ENCODE measurements at places on chromosomes 1 and 21.
A peak's percentile ranks its signal among the peaks of the same experiment; 100 is the strongest.

DNA sequence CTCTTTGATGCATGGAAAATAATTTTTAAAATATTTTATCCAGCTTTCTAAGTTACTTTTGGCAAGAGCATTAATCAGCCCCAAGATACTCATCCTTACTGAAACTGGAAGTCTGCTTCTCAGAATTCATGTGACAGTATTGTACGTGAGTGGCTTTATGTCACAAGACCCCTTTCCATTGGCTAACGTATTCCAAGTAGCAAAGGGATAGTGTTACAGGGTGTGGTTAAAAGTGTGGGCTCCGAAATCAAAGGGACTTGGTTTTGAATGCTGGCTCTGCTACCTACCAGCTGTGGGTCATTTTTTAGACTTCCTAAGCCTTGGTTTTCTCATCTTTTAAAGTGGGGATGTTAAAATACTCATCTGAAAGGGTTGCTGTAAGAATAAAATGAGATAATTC lies 91.7 kb downstream of the RHOU start:
- DNase-seq = no peak

DNA sequence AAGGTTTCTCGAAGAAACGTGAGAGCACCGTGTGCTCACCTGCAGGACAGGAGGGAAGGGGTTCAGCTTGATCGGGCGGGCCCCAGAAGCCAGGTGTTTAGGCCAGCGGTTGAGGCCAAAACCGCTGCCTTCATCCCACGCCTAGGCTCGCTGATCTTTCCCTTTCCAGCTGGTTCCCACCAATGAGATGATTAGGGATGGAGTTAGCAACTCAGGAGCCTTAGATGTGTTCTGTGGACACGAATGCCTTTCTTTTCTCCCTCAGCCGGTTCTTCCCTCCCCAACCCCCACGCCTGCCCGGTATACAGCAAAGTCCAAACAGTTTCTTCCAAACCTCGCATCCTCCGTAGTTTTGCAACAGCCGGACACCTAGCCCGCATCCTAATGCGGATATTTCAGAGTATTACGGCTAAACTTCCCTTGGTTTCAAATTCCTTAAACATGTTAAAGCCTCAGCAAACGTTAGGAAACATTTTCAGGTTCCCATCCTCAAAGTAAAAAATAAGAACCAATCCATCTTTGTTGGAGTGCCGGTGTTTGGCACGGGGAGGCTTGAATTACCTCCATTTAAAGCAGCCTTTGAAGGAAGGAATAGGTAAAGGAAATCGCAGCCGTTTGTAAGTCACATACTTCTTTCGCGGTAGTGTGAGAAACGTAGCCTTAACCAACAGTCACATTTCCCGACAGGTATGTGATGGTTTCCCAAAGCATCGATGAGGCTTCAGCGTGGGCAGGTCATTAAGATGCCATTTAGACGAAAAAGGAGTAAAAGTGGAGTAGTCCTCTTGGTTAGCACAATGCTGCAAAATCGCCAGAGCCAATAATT lies 1.1 kb downstream of the LRRC8C start:
- peak; percentile 37 for DNase-seq

DNA sequence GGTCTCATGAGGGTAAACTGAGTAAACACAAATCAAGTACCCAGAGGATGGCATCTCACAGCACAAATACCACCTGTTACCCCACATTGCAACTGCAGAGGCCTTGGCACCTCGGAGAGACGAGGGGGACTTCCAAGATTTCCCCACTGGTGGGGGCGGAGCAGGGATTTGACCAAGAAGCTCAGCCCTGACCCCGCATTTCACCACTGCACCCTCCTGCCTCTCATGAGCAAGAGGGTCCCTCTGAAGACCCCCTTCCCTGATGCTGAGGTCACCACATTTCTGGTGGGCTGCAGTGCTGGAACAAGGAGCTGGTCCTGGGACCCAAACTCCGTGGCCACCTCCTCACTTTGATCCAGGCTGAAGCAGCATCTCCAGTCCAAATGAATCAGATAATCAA lies 342.4 kb downstream of the NPHP4 start:
- no peak for DNase-seq

DNA sequence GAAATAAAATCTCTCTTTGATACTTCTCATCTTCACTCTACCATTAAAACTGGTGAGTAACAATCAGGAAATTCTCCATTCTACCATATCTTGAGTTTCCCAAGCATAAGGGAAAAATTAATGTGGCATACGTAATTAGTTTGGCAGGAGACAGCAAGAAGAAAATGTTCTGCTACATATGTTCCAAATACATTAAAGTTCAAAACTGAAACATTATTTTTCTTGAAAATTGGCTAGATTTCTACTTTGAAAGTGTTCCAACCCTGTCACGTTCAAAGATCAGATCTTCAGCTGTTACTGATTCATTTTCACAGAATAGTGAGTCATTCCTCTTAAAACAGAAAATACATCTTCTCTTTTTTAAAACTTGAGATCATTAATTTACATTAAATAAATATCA lies 48.5 kb downstream of the PIGK start:
- DNase-seq = no peak
